ENCODE measurements at places on chromosomes 1 and 21. TPM values are rescaled to one million over a fixed set of nuclear protein-coding genes. Genes with fewer than 3 reads are reported as not detected.

GRCh38 chr1:9718006-9718680, 66.6 kb downstream of the PIK3CD start:
- peaks cover 7% of the 10 kb centered on the region for H3K4me1 ChIP-seq
- peaks cover 2% of the 10 kb centered on the region for H3K36me3 ChIP-seq
- no peaks in the 10 kb centered on the region for H3K27me3 ChIP-seq
- peak overlapping the region; percentile 11 for H3K27ac ChIP-seq
- peak overlapping the region; percentile 68 for H3K4me3 ChIP-seq

- peaks cover 4% of the 10 kb centered on the region for H3K36me3 ChIP-seq
- peaks cover 12% of the 10 kb centered on the region for H3K4me1 ChIP-seq
- H3K27ac ChIP-seq: no peak overlapping the region
- DNase-seq: no peak
- no peak overlapping the region for H3K4me3 ChIP-seq
- no peaks in the 10 kb centered on the region for H3K27me3 ChIP-seq
Measured at GRCh38 chr1:76240316-76240715, 165.8 kb downstream of the ST6GALNAC3 start.

DNA sequence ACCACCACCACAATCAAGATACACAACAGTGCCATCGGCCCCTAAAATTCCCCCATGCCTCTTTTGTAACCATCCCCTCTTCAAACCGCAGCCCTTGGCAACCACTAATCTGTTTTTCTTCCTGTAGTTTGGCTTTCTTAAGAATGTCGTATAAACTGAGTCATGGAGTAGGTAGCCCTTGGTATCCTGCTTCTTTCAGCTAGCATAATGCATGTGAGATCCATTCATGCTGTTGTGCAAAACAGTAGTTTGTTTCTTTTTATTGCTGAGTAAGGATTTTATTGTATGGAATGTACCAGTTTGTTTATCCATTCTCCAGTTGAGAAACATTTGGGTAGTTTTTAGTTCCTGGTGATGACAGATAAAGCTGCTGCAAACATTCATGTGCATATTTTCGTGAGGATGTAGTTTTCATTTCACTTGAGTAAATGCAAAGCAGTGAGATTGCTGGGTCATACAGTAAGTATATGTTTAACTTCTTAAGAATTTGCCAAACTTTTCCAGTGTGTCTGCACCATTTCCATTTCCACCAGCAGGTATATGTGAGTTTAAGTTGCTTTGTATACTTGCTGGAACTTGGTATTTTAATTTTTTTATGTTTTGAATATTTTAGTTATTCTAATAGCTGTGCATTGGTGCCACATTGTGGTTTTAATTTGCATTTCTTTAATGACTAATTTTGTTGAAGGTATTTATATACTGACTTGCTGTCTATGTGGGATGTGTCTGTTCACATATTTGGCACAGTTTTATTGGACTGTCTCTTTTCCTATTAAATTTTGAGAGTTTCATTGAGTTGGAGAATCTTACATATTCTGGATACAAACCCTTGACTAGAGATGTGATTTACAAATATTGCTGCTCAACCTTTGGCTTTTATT, 148.4 kb upstream of the MAP1LC3C start:
- H3K4me1 ChIP-seq: no peaks in the 10 kb centered on the region
- no peak overlapping the region for H3K27ac ChIP-seq
- no peak for DNase-seq
- H3K4me3 ChIP-seq: no peak overlapping the region
- H3K27me3 ChIP-seq: no peaks in the 10 kb centered on the region

DNA sequence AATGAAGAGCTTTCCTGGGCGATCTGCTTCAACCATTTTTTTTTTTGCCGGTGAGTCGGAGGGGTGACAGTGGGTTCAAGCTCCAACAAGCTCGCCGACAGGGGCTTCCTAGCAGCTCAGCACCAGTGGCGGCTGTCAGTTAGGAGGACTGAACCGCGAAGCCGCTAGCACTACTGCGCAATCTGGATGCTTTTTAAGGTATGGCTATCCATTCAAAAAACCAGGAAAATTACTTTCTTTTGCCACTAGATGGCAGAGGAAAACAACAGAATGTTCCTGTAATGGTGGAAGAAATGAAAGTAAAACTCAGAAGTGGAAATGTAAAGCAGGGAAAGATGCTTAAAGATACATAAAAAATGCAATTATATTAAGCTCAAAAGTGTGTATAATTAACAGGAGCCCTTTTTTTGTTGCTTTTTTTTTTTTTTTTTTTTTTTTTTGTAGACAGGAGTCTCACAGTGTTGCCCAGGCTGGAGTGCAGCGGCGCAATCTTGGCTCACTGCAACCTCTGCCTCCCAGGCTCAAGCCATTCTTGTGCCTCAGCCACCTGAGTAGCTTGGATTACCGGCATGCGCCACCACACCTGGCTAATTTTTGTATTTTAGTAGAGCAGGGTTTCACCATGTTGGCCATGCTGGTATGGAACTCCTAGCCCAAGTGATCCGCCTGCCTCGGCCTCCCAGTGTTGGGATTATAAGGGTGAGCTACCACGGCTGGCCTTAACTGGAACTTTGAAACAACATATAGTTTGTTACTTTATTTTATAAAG, 8.5 kb downstream of the KYAT3 start:
- H3K27ac ChIP-seq: no peak overlapping the region
- DNase-seq: no peak
- H3K4me1 ChIP-seq: peaks cover 6% of the 10 kb centered on the region
- no peak overlapping the region for H3K4me3 ChIP-seq
- no peaks in the 10 kb centered on the region for H3K27me3 ChIP-seq
- H3K36me3 ChIP-seq: peaks cover 39% of the 10 kb centered on the region

GRCh38 chr1:50179639-50180038, 70.9 kb downstream of the ELAVL4 start:
- no peaks in the 10 kb centered on the region for H3K36me3 ChIP-seq
- H3K27me3 ChIP-seq: no peaks in the 10 kb centered on the region
- peaks cover 36% of the 10 kb centered on the region for H3K4me1 ChIP-seq
- no peak for DNase-seq
- H3K4me3 ChIP-seq: no peak overlapping the region

DNA sequence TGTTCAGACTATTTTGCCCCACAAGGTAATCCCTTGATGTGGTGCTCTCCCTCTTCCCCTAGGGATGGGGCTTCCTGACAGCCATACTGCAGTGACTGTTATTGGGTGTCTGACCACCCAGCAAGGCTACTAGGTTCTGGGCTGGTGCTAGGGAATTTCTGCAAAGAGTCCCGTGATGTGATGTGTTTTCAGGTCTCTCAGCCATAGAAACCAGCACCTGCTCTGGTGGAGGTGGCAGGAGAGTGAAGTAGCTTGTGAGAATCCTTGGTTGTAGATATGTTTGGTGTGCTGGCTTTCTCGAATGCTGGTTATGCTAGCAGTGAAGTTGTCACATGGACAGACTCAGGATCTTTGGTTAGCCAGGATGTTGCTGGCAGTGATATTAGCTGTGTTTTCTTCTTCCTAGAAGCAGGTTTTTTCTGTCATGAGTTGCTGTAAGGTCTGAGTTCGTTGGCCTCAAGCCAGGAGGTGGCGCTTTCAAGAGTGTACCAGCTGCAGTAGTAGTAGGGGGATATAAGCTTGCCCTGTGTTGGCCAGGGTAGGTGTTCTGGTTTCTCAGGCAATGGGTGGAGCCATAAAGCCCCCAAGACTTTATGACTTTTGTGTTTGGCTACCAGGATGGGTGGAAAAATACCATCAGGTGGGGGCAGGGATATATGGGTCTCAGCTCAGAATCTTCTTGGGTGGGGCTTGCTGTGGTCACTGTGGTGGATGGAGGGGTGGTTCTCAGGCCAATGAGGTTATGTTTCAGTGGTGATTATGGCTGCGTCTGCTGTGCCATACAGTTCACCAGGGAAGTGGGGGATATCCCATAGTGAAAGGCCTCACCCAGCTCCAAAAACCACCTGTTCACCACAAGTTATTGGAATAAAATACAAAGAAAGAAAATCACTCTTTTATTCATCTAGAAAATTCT, 1112.3 kb downstream of the KCNT2 start:
- no peak for DNase-seq
- peaks cover 3% of the 10 kb centered on the region for H3K4me1 ChIP-seq
- H3K27me3 ChIP-seq: no peaks in the 10 kb centered on the region
- H3K36me3 ChIP-seq: no peaks in the 10 kb centered on the region

GRCh38 chr1:107802654-107803053, 162.3 kb downstream of the VAV3 start:
- peaks cover 5% of the 10 kb centered on the region for H3K4me1 ChIP-seq
- no peaks in the 10 kb centered on the region for H3K27me3 ChIP-seq
- DNase-seq: no peak
- H3K36me3 ChIP-seq: no peaks in the 10 kb centered on the region

- no peak for DNase-seq
- no peaks in the 10 kb centered on the region for H3K36me3 ChIP-seq
- no peaks in the 10 kb centered on the region for H3K4me1 ChIP-seq
- H3K27me3 ChIP-seq: no peaks in the 10 kb centered on the region
Measured at GRCh38 chr1:97787231-97787630, 133.6 kb downstream of the DPYD start.

- no peak for DNase-seq
- H3K27ac ChIP-seq: peak overlapping the region; percentile 20
- peaks cover 8% of the 10 kb centered on the region for H3K36me3 ChIP-seq
- H3K4me3 ChIP-seq: no peak overlapping the region
Measured at GRCh38 chr21:42993051-42993712, 18.8 kb downstream of the PKNOX1 start.

DNA sequence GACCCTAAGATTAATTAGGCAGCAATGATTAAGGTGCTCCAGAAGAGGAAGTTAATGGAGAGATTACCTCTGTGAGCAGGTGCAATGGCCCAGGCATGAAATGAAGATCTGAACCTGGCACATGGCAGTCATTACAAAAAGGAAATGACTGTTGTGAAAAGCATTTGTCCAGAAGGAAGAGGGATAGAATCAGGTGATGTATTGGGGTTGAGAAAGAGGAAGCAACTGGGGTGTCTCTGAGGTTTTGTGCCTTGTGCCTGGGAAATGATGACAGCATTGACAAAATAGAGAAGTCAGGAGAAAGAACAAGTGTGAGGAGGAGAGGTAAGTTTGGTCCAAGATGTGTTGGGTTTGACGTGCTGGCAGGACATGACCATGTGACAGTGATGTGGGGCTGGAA, 5.6 kb downstream of the CRCT1 start:
- H3K27me3 ChIP-seq: no peaks in the 10 kb centered on the region
- no peaks in the 10 kb centered on the region for H3K4me1 ChIP-seq
- DNase-seq: no peak
- H3K27ac ChIP-seq: no peak overlapping the region

GRCh38 chr1:33519240-33519884, 46.9 kb downstream of the ZSCAN20 start:
- H3K4me3 ChIP-seq: no peak overlapping the region
- H3K36me3 ChIP-seq: no peaks in the 10 kb centered on the region
- no peak for DNase-seq
- H3K27ac ChIP-seq: no peak overlapping the region

GRCh38 chr1:115793162-115793561, 24.6 kb upstream of the CASQ2 start:
- DNase-seq: no peak
- no peaks in the 10 kb centered on the region for H3K36me3 ChIP-seq
- peaks cover 12% of the 10 kb centered on the region for H3K27me3 ChIP-seq
- H3K4me3 ChIP-seq: no peak overlapping the region
- H3K4me1 ChIP-seq: peaks cover 10% of the 10 kb centered on the region

Gene SMYD2
- 47.8 TPM for total RNA-seq

Gene SH2D1B
- total RNA-seq: not detected

Gene OPTC
- not detected for total RNA-seq

Gene NTRK1
- total RNA-seq: not detected

Gene KRTAP19-1
- not detected for total RNA-seq

All from progenitor cell of endocrine pancreas (in vitro differentiated cells).